ENCODE measurements at places on chromosomes 16 and 17.

- no peak for DNase-seq
These were observed 31.2 kb downstream of the CIBAR2 start for GRCh38 chr16:85081038-85081437.

- DNase-seq = no peak
These were observed 407.3 kb downstream of the XYLT1 start for GRCh38 chr16:17063201-17064139.

DNA sequence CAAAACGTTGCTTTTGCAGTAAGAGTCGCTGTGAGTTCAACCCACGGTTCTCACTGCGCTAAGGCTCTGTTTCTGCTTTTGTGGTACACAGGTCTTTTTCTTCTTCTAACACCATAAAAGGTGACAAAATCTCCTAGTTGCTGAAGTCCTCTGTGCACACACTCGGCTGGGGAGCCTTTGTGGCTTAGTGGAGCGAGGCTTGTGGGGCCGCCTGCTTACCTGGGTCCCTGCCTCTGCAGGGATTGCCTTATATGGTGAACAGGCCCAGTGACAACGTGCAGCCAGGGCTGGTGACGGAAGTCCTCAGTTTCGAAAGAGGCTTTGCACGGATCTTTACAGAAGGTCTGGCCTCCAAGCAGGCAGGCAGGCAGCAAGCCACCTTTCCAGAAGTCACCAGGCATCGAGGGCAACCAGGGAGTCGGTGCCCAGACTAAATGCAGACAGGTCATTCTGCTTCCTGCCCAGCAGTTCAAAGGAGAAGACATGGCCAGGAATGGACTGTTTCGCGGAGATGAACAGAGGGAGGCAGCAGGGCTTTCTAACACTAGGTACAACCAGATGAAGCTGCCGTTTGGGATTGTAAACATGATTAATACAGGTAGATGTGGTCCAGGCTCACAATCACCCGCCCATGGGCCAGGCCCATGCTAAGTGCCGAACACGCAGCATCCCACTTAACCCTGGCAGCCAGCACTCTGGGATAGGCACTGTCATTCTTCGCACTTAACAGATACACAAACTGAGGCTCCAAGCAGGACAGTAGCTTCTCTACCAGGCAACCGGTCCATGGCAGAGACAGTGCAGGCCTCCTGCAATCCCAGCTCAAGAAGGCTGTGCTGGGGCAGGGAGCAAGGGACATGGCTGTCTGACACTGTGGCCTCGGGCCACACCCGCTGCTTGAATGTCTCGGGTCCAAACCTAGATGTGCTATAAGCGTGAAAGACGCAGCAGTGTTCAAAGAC is 10.7 kb upstream of the MEAK7 start:
- no peak for DNase-seq

DNA sequence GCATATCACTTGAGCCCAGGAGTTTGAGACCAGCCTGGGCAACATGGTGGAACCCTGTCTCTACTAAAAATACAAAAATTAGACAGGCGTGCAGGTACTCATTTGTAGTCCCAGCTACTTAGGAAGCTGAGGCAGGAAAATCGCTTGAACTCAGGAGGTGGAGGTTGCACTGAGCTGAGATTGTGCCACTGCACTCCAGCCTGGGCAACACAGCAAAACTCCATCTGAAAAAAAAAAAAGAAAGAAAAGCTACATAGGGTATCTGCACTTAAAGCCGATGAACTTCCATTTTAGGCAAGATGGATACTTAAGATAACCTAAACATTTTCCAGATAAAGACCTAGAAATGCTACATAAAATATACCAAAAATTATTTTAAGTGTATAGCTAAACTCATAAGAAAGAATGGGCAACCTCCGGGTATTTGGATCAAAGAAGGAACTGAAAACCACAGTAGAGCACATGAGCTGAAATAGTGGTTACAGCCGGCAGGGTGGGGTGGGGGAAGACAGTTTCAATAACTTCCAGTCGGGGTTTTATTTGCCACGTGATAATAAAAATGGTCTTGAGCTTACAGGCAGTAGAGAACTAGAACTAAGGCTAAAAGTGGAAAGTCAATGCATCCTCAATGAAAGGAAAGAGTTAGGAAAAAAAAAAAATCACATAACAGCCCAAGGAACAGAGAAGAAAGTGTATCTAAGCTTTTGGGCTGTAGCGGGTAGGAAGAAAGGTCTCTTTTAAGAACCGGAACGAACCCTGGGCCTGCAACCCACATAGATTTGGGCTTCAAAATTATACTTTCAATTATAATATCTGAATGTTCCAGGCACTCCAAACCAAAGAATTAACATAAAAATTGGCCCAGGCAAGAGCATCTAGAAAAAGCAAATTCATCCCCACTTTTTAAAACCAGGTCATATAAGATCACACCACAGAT is 53.1 kb downstream of the CFDP1 start:
- peak; percentile 13 for DNase-seq

DNA sequence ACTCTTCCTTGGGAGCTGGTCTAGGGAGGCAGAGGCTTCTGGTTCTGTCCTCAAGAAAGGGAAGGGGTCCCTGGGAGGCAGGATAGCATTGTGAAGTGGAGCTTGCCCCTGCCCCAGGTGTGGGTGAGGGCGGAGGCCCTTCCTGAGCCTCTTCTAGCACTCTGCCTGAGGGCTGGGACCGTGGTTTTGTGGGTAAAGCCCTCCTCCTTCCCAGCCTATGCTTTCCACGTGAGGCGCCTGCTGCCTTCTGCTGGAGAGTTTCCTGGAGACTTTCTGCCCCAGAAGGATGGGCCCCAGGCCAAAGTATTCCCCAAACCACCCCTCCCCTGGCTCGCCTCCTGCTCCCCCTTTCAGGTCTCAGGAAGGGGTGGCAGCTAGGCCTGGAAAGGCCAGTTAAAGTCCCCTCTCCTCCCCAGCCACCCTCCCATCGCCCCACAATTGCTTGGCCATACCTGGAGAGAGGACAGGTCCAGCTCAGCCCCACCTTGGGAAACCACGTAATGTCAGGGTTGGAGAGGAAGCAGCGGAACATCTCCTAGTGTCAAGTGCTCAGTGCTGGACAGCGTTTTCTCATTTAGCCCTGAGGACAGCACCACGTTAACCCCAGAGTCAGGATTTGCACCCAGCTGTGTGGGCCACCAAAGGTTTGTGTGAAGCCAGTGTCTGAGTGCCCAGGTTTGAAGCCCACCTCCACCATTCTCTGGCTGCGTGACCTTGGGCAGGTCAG is 5.6 kb downstream of the SBK1 start:
- DNase-seq = no peak

DNA sequence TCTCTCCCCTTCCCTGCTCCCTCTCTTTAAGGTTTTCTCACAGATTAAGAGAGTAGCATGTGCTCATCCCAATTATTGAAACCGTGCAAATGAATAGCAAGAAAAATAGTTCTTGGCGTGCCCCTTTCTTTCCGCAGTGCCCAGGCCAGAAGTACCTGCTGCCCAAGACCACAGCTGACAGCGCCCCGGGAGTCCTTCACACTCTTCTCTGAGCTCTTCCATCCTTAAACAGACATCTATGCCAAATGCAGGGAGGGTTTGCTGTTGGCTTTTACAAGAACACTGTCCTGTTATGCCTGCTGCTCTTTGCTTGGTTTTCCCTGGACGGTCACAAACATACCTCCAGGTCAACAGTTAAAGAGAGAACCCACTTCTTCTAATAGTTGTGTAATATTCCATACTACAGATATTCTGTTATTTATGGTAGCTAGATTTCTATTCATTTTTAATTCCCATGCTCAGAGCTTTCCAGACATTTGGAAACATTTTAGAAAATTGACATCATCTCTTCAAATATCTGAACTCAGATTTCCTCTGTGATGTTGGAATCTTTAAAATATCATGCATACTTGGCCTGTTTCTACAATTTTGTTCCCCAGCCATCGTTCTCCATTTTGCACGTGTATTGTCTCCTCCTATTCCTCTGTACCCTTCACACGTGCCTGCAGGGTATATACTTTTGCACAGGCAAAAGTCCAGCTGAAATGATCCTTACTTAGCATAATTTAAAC is 416.7 kb downstream of the WWOX start:
- DNase-seq = peak; percentile 23

DNA sequence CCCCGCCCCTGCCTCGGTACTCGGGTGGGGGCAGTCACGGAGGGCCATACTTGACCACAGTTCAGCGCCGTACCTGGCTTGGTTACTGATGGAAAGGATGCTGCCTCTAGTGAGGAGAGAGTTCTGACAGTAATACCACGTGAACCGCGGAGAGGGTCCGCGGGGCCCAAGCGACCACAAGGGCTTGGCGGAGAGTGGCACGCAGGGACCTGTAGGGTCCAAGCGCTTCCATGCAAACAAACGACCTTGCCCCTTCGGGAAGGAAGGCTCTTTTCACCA is 9.2 kb downstream of the KDM6B start:
- no peak for DNase-seq

GRCh38 chr17:77439189-77440018 is 298.6 kb downstream of the SEC14L1 start:
- no peak for DNase-seq

DNA sequence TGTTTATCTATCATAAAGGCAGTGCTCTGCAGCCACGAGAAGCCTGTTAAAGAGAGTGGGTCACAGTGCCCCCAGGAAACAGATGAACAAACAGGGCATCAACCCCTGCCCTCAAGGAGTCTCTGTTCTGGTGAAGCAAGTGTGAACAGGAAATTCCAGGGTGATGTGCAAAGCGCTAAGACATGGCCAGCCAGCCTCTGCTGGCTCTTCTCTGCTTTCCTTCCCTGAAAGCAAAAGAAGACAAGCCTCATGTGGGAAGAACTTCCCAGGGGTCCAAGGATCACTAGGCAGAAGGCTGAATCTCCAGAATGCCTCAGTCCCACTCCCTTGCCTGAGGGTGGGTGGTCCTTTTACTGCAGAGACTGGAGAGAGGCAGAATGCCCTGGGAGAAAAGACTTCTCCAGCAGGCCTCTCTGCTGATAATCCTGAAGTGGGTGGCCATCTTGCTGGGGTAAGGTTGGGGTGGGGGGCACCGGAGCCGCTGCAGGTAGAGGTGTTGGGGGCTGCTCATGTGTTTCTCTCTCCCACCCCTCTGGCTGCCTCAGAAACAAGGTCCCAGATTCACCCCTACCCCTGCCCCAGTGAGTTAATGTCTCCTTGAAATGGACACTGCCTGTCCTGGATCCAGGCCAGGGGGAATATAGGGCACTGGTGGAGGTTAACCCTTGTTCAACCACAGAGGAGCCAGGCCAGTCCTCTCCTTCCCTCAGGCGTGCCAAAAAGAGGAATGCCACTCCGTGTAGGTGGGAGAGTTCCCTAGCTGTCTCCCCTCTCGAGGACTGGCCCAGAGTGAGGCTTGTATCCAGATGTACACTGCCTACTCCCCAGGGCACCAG is 2.4 kb downstream of the ANKRD13B start:
- no peak for DNase-seq

GRCh38 chr16:20830372-20830771 is 24.0 kb downstream of the REXO5 start:
- no peak for DNase-seq

DNA sequence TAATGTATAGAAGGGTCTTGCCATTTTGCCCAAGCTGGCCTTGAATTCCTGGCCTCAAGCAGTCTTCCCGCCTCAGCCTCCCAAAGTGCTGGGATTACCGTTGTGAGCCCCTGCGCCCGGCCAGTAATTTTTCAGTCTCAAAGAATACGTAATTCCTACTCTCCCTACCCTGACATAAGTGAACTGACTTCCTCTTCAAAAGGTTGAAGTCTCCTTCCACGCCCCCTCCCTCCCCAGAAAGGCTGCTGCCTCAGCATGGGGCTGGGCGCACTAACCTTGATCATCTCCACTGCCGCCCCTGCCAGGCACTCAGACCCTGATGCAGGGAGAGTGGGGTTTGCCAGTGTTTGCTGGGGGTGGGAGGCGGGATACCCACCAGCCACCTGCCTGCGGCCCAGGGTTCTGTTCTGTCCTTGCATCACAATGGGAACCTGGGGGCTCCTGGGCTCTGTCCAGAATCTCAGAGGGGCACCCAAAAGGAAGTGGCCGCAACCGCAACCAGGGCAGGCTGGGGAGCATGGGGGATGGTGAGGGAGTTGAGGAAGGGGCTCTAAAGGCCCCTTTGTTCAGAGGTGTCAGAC is 27.5 kb downstream of the KIFC3 start:
- DNase-seq = no peak

All from muscle of arm (tissue), 14 donors.